Fibroblast of lung (primary cell): ENCODE measurements at places on chromosomes 12 and 14. TPM values are rescaled to one million over a fixed set of nuclear protein-coding genes. Genes with fewer than 3 reads are reported as not detected.
A peak's percentile ranks its signal among the peaks of the same experiment; 100 is the strongest.

DNA sequence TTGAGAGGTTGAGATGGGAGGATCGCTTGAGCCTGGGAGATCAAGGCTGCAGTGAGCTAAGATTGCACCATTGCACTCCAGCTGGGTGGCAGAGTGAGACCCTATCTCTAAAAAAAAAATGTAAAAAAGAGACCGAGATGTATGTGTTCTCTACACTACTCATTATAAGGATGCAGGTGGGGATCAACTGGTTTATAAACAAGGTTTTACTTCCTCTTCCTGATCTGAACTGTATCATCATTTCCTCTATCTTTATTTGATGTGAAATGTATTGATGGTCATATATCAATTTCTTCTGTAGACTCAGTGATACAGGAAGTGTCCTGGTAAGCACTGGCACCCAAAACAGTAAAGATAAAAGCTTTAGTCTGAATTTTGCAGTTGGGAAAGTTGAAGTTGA is 20.1 kb upstream of the USP44 start:
- H3K27me3 ChIP-seq = no peaks in the 10 kb centered on the region
- H3K36me3 ChIP-seq = no peaks in the 10 kb centered on the region
- no peak overlapping the region for H3K27ac ChIP-seq
- no peaks in the 10 kb centered on the region for H3K4me1 ChIP-seq
- no peak overlapping the region for H3K4me3 ChIP-seq
- no peak for DNase-seq

GRCh38 chr12:87425942-87426554 is 603.2 kb downstream of the C12orf50 start:
- no peak overlapping the region for H3K27ac ChIP-seq
- H3K27me3 ChIP-seq = no peaks in the 10 kb centered on the region
- DNase-seq = peak; percentile 47
- H3K4me1 ChIP-seq = no peaks in the 10 kb centered on the region

DNA sequence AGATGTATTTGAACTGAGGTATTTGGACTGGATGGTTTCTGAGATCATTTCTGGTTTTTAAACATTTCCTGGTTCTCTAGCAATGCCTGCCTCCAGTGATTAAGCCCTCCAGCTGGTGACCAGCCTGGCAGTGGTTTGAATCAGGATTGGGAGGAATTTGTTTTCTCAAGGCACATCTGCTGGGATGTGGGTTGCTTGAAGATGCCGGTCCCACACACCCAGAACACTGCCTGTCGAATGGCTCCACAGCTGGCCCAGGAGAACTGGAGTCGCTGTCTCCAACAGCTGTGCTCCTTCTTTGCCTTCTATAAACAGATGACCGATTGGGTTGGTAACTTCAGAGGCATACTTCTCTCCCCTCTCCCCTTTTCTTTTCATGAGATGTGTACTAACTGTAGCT is 258.0 kb upstream of the DDHD1 start:
- H3K36me3 ChIP-seq = no peaks in the 10 kb centered on the region
- H3K4me3 ChIP-seq = no peak overlapping the region
- peak overlapping the region; percentile 37 for H3K27ac ChIP-seq
- peak; percentile 94 for DNase-seq
- H3K27me3 ChIP-seq = no peaks in the 10 kb centered on the region
- H3K4me1 ChIP-seq = peaks cover 6% of the 10 kb centered on the region

- no peak overlapping the region for H3K27ac ChIP-seq
- H3K36me3 ChIP-seq = no peaks in the 10 kb centered on the region
- no peak overlapping the region for H3K4me3 ChIP-seq
- DNase-seq = no peak
- no peaks in the 10 kb centered on the region for H3K27me3 ChIP-seq
- no peaks in the 10 kb centered on the region for H3K4me1 ChIP-seq
Measured at GRCh38 chr14:106665814-106666213, 1139.4 kb downstream of the TMEM121 start.

DNA sequence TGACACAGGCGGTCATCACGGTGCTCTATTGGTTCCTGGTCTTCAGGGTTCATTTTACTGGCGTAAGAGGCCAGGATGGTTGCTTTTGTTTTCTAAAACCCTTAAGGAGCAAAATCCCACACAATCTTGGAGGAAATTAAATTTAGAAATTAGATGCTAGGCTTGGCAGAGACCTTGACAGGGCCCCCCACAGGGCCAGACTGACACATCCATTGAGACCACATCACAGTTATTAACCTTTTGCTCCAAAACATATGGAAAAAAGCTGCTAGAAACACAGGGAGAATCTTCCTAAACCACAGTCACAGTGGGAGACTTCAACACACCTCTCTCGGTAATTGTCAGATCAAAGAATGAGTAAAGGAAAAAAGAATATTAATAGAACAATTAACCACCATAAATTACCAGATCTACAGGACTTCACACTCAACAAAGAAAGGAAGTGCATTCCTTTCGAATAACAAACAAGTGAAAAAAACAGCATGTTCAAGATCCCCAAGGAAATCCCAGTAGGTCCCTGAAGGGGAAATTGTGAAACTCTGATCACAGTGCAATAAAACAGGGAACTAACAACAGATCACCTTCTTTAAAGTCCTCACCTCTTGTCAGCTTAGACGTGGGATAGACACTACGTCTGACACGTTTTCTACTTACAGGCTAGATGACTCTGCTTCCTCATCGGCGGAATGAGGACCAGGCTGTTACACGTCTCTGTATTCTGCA is 40.2 kb upstream of the TMEM179 start:
- H3K36me3 ChIP-seq = no peaks in the 10 kb centered on the region
- H3K27me3 ChIP-seq = peaks cover 6% of the 10 kb centered on the region
- no peaks in the 10 kb centered on the region for H3K4me1 ChIP-seq

DNA sequence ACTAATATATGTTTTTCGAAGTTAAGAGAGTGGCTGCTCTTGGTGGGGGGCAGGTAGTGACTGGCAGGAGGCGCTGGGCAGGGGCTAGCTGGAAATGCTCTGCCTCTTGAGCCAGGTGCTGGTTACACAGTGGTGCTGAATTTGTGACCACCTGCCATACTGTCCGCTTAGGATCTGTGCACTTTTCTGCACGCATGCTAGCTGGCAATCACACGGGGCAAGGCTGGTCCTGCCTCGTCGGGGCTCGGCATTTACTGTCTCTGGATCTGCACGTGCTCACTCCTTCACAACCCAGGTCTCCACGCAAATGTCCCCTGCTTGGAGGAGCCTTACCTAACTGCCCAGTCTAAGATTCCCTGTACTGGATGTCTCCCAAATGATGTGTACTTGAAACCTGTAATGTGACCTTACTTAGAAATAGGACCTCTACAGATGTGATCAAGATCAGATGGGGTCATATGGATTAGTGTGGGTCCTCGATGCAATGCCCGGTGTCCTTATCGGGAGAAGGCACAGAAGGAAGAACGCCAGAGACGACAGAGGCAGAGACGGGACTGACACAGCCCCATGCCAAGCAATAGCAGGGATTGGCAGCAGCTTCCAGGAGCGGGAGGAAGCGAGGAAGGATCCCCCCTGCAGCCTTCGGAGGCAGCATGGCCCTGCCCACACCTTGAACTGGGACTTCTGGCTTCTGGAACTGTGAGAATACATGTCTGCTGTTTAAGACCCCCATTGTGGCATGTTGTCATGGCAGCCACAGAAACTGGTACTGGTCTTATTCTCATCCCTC is 59.5 kb downstream of the RBM19 start:
- H3K27me3 ChIP-seq = no peaks in the 10 kb centered on the region
- H3K4me1 ChIP-seq = peaks cover 3% of the 10 kb centered on the region
- no peak overlapping the region for H3K4me3 ChIP-seq
- no peak for DNase-seq

DNA sequence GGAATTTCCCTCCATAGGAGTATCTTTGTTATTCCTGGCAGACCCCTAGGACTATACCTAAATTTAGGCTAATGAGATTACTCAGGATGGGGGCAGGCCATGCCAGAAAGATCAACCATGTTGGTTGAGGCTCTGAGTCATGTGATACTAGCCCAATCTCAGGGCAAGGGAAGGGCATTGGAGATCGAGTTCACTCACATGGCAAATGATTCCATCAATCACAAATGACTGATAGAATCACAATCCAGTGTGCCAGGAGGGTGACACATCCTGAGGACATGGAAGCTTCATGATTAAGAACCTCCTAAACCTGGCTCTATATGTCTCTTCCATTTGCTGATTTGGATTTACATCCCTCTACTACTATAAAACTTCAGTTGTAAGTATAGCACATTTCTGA is 182.3 kb downstream of the NTF3 start:
- no peak for DNase-seq
- no peaks in the 10 kb centered on the region for H3K36me3 ChIP-seq
- H3K4me3 ChIP-seq = no peak overlapping the region
- H3K27me3 ChIP-seq = no peaks in the 10 kb centered on the region
- H3K27ac ChIP-seq = no peak overlapping the region

DNA sequence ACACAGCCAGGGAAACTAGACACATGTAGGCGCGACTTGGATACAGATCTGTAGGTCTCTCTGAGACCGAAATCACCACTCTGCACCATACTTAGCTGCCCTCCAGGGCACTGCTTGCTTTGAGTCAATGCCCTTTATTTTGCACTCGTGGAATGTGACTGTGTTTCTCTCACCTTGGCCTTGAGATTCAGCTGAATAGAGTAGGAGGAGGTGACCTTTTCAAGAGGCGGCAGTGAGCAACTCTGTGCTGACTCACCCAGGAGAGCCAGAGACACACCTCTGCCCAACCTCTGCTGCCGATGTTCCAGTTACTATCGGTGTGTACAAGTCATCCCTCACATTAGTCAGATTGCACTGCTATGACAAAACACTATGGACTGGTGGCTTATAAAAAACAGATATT is 583.4 kb downstream of the VRK1 start:
- no peak overlapping the region for H3K27ac ChIP-seq
- H3K36me3 ChIP-seq = no peaks in the 10 kb centered on the region
- DNase-seq = no peak
- no peaks in the 10 kb centered on the region for H3K4me1 ChIP-seq
- no peaks in the 10 kb centered on the region for H3K27me3 ChIP-seq

GRCh38 chr12:57151741-57152630 is 4.6 kb upstream of the LRP1-AS start:
- H3K4me3 ChIP-seq = no peak overlapping the region
- peak overlapping the region; percentile 94 for H3K27ac ChIP-seq
- peaks cover 40% of the 10 kb centered on the region for H3K36me3 ChIP-seq

- no peak overlapping the region for H3K4me3 ChIP-seq
- no peaks in the 10 kb centered on the region for H3K36me3 ChIP-seq
- peaks cover 6% of the 10 kb centered on the region for H3K27me3 ChIP-seq
- peaks cover 7% of the 10 kb centered on the region for H3K4me1 ChIP-seq
- no peak for DNase-seq
Measured at GRCh38 chr12:3313675-3314663, 177.0 kb upstream of the PRMT8 start.

DNA sequence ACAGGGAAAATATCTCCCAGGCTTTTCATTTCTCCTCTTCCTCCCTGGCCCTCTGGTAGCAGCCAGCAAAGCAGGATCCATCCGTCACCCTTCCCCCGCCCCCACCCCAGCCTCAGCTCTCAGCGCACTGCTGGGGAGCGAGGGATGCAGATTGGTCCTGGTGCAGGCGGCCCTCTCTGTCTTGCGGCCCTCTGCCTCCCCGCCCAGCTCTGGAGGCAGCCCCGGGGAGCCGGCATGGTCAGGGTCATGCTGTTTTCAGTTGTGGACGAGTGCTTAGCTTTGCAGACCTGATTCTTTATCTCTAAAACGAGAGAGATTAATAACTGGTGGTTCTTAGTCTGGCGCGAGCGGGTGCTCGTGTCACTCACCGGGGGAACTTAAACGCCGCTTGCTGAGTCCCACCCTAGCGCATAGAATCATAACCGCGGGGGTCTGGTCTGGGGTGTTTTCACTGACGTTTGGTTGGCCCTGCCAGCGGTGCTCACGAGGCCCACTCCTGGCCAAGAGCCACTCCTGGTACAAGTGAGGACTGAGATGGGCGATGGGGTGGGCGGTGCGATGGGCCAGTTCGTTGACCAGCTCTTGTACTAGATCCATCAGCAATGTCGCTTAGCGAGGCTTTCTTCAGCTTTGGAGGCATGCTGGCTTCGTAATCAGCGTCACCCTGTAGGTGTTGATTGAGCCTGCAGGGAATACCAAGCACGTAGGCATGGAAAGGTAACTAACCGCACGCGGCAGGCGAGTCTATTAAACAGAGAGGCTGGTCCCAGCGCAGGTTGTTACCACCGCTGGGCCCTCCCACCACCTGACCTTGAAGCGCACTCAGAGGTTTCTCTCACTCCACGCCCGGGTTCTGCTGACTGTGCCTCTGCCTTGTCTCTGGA is 95.2 kb downstream of the TSPAN9 start:
- DNase-seq = no peak
- H3K27ac ChIP-seq = no peak overlapping the region
- no peaks in the 10 kb centered on the region for H3K36me3 ChIP-seq
- no peak overlapping the region for H3K4me3 ChIP-seq

DNA sequence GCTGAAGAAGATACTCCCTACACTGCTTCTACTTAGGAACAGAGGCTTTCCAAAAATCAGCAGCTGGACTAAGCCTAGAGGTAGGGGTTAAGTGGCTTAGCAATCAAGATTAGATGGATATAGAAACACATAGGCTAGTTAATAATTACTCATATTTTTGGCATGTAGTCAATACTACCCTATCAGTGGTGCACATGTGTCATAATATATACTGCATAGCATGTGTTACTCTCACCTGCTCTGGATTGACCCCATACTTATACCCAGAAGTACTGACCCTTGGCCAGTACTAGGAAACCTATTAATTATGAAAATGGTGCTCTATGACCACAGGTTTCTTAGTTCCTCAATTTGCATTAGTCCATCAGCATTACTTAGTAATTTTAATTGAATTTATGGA is 528.4 kb upstream of the LMO3 start:
- no peaks in the 10 kb centered on the region for H3K4me1 ChIP-seq
- H3K27me3 ChIP-seq = no peaks in the 10 kb centered on the region
- H3K27ac ChIP-seq = no peak overlapping the region
- no peak for DNase-seq
- H3K36me3 ChIP-seq = no peaks in the 10 kb centered on the region

DNA sequence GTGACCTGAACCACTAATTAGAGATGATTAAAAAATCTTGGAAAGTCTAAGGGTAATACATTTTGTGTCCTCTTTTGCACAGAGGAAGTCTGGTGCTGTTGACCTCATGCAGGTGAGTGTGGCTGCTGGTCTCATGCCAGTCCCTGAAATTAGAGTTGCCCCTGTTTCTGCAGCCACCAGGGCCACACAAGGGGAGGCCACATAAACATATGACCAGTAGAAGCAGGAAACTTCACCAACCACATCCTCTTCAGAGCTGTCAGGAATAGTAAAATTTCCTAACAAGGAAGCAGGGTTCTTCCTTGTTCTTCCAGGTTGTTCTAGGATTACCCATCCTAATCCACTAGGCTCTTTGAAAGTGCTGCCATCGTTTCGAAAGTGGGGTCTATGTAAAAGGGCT is 28.3 kb downstream of the PSMA6 start:
- H3K4me3 ChIP-seq = no peak overlapping the region
- no peak for DNase-seq
- peaks cover 5% of the 10 kb centered on the region for H3K36me3 ChIP-seq
- no peak overlapping the region for H3K27ac ChIP-seq

The OTOGL gene
- under 0.01 and 0.17 TPM in 2 replicates for total RNA-seq

The ATF7IP gene
- 14.1 and 18.0 TPM in 2 replicates for total RNA-seq

The COCH gene
- 0.33 and 0.51 TPM in 2 replicates for total RNA-seq

The NGB gene
- total RNA-seq = not detected in 2 replicates

The CLEC9A gene
- total RNA-seq = not detected in 2 replicates
